ENCODE measurements at places on chromosomes 12 and 14.

DNA sequence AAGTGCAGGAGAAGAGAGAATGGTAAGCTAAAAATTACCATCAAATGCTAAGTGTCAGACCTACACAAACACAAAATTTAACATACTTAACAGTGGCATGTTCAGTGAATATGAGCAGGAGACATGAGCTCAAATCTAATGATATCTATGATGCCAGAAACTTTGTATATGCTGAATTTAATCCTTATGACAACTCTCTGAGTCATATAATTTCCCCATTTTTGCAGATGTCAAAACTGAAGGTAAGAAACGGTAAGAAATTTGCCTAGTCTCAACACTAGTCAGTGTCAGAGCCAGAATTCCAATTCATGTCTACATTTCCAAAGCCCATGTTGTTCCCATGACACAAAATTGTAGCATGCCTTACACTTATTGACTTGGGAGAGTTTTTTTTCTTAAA is 375.8 kb downstream of the APAF1 start:
- DNase-seq, result no peak

- DNase-seq, result no peak
Observed at GRCh38 chr12:64892561-64892960, 68.1 kb downstream of the TBC1D30 start.

DNA sequence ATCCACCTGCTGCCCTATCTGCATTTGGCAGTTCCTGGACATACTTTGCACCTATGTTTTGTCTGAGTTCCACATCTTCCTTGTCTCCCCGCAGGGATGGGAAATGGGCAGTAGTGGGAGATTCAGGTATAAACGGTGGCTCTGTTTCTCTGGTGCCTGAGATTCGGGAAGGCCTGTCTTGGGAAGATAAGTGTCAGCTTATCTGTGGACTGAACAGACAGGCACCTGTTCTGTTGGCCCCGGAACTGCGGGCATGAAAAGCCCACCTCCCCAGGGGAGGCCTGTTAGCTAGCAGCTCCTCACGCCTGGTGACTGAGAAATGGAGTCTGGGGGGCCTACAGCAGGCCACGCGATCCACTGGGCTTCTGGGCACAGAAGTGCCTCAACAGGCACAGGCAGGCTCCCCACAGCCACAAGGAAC is 5.8 kb downstream of the PHB2 start:
- no peak for DNase-seq

DNA sequence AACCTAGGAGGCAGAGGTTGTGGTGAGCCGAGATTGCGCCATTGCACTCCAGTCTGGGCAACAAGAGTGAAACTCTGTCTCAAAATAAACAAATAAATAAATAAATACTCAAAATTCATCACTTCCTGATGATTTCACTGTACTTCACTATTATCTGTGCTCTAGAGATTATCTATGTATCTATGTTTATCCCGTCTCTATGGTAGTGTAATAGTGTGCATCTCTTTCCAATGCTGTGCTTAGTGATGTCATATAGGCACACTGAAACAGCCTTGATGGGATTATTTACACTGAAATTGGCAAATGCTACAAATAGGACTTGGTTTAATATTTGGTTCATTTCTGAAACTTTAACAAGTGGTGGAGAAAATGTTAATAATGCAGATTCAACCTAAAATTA is 6.5 kb downstream of the CAPS2 start:
- DNase-seq, result no peak

GRCh38 chr12:113244047-113244460 is 22.8 kb downstream of the TPCN1 start:
- no peak for DNase-seq

DNA sequence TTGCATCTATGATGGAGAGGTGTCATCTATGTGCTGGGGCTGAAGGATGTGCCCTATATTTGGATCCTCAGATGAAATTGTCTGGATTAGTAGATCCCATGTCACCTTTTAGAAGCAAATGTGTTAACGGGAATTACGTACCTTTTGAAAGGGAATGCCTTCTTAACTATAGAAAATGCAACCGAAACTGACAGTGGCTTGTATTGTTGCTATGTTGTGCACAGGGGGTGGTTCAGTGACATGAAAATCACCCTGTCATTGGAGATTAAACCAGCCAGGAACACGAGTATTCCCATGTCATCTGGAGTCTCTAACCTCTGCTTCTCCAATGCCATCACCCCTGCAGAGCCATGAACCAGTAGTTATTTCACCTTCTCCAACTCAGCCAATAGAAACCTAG is 110.2 kb downstream of the METTL25 start:
- DNase-seq, result no peak

GRCh38 chr14:45261209-45261608 is 8.2 kb upstream of the MIS18BP1 start:
- DNase-seq, result no peak

GRCh38 chr12:6788972-6789924 is at the start of gene CD4:
Gene CD4 (plus strand): TSS chr12:6789528. CDS start chr12:6800139, 10,611 bp downstream.
- peak; percentile 94 for DNase-seq

GRCh38 chr14:66070542-66071319 is 415.4 kb upstream of the CCDC196 start:
- DNase-seq, result peak; percentile 69

DNA sequence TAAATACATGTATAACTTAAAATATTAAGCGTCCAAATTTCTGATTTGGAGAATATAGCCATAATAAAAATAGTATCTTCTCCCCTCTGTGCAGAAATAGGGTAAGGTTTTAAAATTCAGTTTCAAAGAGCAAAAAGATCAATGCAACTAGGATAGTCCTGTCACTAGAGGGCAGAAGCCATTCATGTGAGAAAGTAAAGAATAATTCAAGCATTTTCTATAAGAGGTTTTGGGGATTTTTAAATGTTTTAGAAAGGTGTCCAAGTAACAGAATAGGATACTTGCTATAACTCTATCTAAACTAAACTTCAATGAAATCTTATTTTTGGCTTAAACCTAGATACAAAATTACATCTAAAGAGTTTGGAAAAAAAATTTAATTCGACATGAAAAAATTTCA is 50.3 kb downstream of the ADAMTS20 start:
- no peak for DNase-seq
